Activated CD8-positive, alpha-beta T cell treated with anti-CD3 and anti-CD28 coated beads for 36 hours (primary cell): ENCODE measurements at places on chromosomes 7 and 10.

- H3K4me3 ChIP-seq = no peak overlapping the region
- H3K27me3 ChIP-seq = no peaks in the 10 kb centered on the region
- no peaks in the 10 kb centered on the region for H3K36me3 ChIP-seq
- no peak for DNase-seq
- H3K27ac ChIP-seq = no peak overlapping the region
- no peaks in the 10 kb centered on the region for H3K4me1 ChIP-seq
Measured at GRCh38 chr7:18165166-18165565, 137.5 kb upstream of the PRPS1L1 start.

- no peak for DNase-seq
- no peak overlapping the region for H3K27ac ChIP-seq
- H3K36me3 ChIP-seq = no peaks in the 10 kb centered on the region
- H3K4me3 ChIP-seq = no peak overlapping the region
Measured at GRCh38 chr10:4262870-4263600, 478.0 kb upstream of the KLF6 start.

GRCh38 chr7:145875267-145875666, 241.3 kb upstream of the CNTNAP2 start:
- H3K36me3 ChIP-seq = no peaks in the 10 kb centered on the region
- no peak overlapping the region for H3K4me3 ChIP-seq
- H3K27ac ChIP-seq = no peak overlapping the region

- no peak overlapping the region for H3K4me3 ChIP-seq
- no peaks in the 10 kb centered on the region for H3K27me3 ChIP-seq
- H3K4me1 ChIP-seq = peaks cover 65% of the 10 kb centered on the region
- DNase-seq = no peak
- peaks cover 50% of the 10 kb centered on the region for H3K36me3 ChIP-seq
Measured at GRCh38 chr7:155756322-155756721, 55.9 kb downstream of the SHH start.

DNA sequence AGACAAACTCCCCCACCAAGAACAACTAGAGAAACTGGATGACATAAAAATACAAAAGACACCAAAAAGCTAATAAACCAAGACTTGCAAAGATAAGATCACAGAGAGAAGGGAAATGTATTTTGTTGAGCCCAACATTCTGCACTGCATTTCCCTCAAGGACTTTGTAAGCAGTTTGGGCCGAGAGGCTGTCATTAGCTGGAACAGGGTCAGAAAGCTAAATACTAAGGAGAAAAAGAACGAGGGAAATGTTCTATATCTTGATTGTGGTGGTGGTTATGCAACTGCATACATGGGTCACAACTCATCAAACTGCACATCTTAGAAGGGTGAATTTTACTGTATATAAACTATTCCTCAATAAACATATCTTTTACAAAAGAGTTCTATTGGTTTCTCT, 315.0 kb downstream of the IPMK start:
- H3K27ac ChIP-seq = no peak overlapping the region
- no peaks in the 10 kb centered on the region for H3K36me3 ChIP-seq
- DNase-seq = no peak
